NCI-H1694 (cell line): ENCODE measurements at places on chromosomes 7 and 10.

DNA sequence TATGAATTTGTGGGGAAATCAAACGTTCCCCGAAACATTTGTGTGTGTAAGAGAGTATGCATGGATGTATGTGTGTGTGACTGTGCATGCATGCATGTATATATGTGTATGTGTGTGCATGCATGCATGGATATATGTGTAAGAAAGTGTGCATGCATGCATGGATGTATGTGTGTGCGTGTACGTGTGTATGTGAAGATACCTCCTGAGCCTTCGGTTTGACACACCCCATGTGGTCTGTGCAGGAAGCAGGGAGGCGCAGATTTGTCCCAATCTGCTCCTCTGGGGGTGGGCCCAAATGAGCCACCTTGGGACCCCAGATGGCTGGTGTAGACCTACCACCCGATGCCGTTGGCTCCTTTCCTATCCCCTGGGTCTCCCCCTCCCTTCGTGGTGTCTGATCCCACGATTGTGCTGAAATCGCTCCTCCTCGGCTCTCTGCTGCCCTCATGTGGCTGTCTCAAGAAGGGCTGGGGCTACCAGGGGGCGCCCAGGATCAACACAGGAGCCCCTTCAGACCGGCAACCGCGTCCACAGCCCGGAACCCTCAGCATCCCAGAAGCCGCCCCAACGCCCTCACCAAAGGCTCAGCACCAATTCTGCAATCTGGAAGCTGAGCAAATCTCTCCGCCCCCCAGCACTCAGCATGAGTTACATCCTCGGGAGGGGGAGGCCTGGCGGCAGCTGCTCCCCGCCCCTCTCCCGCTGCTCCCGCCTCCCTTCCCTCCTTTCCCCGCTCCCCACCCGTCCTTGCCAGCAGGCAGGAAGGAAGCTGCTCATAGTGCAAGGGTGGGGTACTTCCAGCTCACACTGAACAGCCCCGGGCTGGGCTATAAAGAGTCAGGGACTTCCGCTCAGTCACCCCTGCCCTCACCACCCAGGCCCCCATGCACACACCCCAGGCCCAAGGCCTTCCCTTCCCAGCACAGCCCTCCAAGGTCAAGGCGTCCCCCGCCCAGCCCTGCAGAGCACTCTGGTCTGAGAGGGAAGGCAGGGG is 2.3 kb upstream of the NOS3 start:
- peak; percentile 95 for DNase-seq

GRCh38 chr7:7439564-7439963 is 96.1 kb downstream of the COL28A1 start:
- no peak for DNase-seq

DNA sequence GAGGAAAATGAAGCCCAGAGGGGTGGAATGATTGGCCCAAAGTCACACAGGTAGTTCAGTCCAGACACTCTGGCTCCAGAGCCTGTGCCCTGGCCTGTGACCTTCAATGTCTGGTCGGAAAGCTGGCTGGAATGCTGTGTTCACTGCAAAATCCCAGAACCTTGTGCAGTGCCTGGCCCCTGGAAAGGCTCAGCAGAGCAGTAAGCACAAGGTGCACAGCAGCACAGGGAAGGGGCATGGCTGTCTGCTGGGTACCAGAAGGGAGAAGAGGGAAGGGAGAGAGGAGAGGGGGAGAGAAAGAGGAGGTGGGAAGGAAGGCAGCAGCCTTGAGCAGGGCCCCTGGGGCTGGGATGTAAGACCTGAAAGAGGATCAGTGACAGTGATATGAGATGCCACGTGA is 28.4 kb upstream of the C10orf71 start:
- DNase-seq = no peak

- no peak for DNase-seq
These were observed 25.6 kb upstream of the IL15RA start for GRCh38 chr10:6002809-6003510.

- DNase-seq = peak; percentile 93
These were observed 17.9 kb downstream of the COPG2 start for GRCh38 chr7:130650611-130651120.
